ENCODE measurements at places on chromosomes 3 and 15.

GRCh38 chr3:181700168-181701087 lies 11.3 kb upstream of the SOX2 start:
- no peak for DNase-seq

- no peak for DNase-seq
Measured at GRCh38 chr3:151135541-151136337, 50.3 kb downstream of the MED12L start.

GRCh38 chr3:188243124-188243795 lies 89.3 kb downstream of the LPP start:
- DNase-seq, result no peak

- no peak for DNase-seq
Measured at GRCh38 chr3:149227591-149228268, 6.1 kb upstream of the CP start.

DNA sequence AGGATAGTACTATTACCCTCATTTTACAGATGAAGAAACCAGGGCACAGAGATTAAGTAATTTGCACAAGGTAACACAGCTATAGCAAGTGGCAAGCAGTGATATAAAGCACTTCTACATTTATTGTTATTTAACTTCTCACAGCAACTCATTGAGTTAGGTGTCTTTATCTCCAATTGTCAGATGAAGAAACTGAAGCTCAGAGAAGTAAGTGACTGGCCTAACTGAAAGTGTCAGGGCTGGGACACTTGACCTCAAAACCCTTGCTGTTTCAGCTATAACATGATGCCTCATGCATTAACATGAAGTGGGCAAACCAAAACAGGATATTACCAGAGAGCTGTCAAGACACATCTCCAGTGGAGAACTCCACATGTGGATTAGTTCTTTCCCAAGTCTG lies 65.8 kb upstream of the LEKR1 start:
- no peak for DNase-seq

DNA sequence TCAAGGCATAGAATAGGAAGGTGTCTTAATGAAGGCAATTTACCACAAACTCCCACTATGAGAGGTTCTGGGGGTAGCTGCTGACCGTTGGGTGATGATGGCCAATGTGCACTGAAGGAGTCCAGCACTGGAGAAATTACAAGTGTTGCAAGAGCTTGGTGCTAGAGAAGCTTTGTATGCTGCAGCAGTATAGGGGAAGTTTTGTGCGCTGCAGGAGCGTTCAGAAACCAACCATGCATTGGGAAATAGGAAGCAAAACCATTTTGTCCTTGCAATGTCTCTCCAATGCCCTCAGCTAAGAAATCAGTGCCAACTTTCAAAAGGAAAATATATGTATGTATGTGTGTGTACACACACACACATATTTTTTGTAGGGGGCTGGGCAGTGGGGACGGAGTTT lies 441.6 kb upstream of the NAALADL2 start:
- DNase-seq, result no peak

DNA sequence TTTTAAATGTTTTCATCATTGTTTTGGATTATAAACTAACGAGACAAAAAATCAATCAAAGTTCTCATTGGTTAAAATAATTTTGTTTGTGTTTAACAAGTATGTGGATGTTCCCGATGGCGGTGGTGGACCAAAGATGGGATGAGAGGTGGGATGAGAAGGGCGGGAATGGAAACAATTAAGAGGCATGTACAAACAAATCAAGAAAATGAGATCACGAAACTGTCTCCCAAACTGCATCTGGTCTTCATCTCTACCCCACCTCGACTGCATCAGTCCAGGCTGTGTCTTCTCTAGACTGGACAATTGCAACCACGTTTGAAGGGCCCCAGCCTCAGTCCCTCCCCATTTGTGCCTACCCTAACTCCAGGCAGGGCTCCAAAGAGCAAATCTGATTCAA lies 56.1 kb downstream of the SLC12A8 start:
- no peak for DNase-seq

DNA sequence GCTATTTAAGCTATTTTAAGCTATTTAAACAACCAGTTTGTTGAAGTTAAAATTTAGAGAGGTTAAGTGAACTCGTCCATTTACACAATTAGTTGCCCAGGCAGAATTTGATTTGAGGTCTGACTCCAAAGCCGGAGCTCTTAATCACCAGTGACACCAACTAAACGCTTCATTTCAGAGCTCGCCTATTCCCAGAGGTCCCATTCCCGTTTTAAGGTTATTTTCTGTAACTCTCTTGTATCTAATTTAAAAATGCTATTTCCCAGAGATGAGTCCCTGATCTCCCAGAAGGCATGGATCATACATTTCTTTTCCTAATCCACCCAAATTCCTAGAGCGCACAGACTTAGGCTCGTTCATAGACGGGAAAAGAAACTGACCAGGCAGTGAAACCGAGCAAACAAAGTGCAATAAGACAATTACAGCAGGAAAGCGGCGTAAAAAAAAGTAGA lies 904 bp upstream of the MCTP2 start:
- no peak for DNase-seq

DNA sequence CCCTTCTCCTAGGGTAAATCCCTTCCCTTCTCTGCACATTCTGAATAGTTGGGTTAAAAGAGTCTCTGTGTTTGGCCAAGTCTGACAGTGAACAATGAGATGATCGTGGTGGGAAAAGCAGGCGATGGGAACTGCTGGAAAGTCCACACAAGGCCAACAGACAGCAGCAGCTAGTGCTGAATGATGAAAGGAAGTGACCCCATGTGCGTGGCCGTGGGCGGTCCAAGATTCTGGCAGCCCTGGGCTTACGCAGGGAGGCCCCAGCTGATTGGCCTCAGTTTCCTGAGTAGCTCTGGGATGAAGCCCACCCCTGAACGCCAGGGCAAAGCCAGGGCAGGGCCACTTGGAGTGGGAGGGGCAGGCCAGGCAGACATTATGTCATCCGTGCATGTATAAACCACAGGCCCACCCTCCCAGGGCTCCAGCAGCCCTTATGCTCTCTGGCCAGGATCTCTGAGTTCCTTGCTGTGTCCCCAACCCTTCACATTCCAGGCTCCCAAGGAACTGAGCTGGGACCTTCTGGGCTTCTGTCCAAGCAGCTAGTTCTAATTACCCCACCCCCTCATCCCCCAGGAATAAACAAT lies 57.8 kb downstream of the CDC25A start:
- DNase-seq, result no peak

DNA sequence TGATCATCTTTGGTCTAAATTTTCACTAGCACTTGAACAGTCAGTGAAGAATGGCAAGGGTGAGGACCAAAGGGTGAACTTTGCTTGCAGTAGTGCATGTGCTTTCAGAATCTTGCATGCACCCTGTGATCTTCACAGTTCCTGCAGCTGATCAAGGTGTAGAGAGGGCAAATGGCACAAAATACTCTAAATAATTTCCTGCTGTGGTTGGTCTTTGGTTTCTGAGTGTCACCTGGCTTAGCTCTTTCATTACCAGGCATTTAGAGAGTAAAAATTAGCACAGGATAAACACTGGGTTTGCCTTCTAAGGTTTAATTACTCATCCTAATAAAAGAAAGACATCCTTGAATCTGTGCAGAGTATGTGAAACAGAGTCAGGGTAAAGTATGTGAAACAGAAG lies 11.4 kb downstream of the TIPARP start:
- DNase-seq, result no peak

DNA sequence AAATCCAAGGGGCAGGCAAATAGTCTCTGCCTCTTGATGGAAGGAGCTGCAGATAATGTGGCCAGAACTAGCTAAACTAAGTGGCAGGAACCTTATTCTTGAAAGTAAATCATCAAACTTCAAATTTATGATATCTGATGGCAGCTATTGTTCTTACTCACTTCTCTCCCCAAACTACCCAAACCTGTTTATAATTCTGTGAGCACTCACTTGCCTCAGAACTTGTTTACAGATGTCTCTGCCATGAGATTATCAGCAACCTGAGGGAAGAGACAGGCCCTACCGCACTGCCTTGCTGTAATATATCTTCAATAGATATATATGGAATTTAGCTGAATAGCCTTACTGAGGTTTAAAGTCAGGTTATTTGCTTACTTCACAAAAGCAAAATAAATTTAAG lies 2.2 kb upstream of the B3GALNT1 start:
- no peak for DNase-seq

DNA sequence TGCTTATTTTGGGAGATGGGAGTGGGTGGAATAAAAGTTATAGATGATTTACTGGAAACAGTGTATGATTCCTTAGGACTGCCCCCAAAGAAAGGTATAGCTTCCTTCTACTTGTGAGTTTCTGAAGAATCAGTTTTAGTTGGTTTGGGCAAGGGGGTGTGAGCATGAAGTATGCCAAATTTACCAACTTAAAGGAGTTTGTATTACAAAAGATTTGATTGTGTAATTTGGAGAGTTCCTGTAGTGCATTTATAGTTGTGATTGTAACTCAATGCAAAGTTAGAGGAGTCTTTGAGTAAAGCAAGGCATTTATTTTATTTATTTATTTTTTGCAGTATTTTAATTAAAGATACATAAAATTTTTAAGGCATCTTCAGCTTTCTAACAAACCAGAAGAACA lies 42.8 kb downstream of the TSC22D2 start:
- no peak for DNase-seq

GRCh38 chr3:74897006-74897405 lies 282.5 kb upstream of the CNTN3 start:
- DNase-seq, result no peak

GRCh38 chr3:173013219-173013832 lies 127.7 kb downstream of the SPATA16 start:
- no peak for DNase-seq

- DNase-seq, result no peak
Measured at GRCh38 chr3:16221990-16222389, 42.8 kb downstream of the DPH3 start.

GRCh38 chr3:14885307-14885706 lies 62.1 kb upstream of the NR2C2 start:
- no peak for DNase-seq

- no peak for DNase-seq
Measured at GRCh38 chr3:74332165-74332564, 282.3 kb downstream of the CNTN3 start.

GRCh38 chr3:161879470-161879869 lies 382.9 kb downstream of the OTOL1 start:
- no peak for DNase-seq

DNA sequence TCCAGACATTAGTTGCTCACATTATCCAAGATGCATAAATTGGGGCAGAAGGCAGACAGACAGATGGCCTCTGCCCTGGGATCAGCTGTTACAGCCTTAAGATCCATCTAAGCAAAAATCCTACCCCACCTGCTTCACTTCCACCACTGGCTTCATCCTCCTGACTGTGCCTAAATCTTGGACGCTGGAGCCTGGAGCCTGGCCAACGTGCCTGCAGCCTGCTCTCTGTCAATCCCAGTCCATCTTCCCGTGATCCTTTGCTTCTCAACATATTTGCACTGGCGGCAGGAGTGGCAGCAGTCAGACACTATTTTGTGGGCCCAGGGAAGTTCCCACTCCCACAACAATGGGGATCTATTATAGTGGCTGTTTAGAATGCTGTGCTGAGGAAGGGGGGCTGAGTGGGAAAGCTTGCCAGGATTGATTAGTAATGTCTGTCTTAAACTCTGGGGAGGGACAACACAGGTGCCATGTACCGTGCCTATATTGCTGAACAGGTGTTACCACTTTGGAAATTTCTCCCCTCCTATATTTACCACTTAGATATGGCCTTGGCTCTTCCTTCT lies 121.2 kb downstream of the MEGF11 start:
- no peak for DNase-seq

- DNase-seq, result no peak
Measured at GRCh38 chr15:101244036-101244781, 7.6 kb downstream of the CHSY1 start.

GRCh38 chr3:45218578-45219390 lies 7.3 kb downstream of the TMEM158 start:
- no peak for DNase-seq

- no peak for DNase-seq
Measured at GRCh38 chr3:38397320-38397719, 50.7 kb downstream of the XYLB start.

DNA sequence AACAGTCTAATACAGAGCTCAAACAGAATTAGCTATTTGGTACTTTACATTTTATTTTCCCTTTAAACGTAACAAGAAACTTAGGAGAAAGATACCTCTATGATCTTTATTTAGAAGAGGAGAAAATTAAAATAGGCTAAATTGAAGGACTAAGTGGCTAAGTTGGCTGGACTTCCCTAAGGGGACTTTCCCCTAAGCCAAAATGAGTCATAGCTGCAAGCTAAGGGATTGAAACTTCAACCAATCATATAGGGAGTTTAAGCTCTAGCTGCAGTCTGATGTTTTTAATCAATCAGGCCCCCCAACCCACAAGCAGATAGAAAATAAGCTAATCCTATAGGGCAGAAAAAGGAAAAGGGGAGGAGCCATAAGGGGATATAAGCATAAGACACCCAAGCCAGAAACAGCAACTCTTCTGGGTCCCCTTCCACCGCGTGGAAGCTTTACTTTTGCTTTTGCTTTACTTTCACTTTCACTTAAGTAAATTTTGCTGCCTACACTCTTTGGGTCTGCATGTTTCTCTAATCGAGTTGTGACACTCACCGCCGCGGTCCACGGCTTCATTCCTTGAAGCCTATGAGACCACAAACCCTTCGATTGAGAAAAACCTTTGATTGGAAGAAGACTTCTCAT lies 1108.5 kb upstream of the EPHA6 start:
- DNase-seq, result no peak

- DNase-seq, result no peak
Measured at GRCh38 chr3:23654571-23654970, 151.2 kb upstream of the UBE2E1 start.

- DNase-seq, result no peak
Measured at GRCh38 chr3:29301332-29302019, 20.6 kb downstream of the RBMS3 start.

DNA sequence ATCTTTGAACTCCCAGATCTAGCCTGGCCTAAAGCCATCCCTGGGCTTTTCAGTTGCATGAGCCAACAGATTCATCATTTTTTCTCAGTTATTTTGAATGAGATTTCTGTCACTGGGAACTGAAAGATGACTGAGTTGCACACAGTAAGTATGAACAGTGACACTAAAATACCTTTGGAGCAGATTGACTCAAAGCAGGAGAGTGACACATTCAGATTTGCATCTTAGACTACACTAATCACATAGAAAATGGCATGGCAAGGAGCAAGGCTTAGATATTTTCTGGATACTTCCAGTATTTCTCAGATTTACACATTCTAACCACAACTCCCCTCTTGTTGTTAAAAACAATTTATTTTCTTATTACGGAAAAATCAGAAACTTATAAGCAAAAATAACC lies 32.8 kb downstream of the SEC62 start:
- no peak for DNase-seq

GRCh38 chr3:129809297-129809696 lies 84.2 kb downstream of the TMCC1 start:
- DNase-seq, result no peak

DNA sequence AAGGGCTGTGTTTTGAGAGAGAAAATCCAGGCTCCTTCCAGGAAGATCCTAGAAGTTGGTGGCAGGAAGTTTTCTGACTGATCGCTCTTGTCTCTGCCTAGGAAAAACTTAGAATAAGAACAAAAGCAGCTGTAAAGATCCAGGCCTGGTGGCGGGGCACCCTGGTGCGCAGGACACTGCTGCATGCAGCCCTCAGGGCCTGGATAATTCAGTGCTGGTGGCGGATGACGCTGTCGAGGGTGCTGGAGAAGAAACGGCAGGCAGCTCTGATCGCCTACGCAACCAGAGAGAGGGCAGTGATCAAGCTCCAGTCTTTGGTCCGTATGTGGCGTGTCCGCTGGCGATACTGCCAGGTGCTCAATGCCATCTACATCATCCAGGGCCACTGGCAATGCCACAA lies 1.5 kb downstream of the IQCF2 start:
- DNase-seq, result no peak

GRCh38 chr3:188432802-188433520 lies 279.0 kb downstream of the LPP start:
- DNase-seq, result no peak

All from effector CD8-positive, alpha-beta T cell (primary cell).